WTC11 (cell line): ENCODE measurements at places on chromosomes 1 and 21.

- no peak for DNase-seq
These were observed 43.0 kb upstream of the RPL11 start for GRCh38 chr1:23648576-23648975.

DNA sequence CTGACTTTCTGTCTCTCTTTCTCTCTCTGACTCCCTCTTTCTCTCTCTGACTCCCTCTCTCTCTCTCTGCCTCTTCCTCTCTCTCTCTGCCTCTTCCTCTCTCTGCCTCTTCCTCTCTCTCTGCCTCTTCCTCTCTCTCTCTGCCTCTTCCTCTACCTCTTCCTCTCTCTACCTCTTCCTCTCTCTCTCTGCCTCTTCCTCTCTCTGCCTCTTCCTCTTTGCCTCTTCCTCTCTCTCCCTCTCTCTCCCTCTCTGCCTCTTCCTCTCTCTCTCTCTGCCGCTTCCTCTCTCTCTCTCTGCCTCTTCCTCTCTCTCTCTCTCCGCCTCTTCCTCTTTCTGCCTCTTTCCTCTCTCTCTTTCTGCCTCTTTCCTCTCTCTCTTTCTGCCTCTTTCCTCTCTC lies 18.6 kb upstream of the ANKRD45 start:
- DNase-seq: no peak

GRCh38 chr1:220908757-220909156 lies 29.5 kb downstream of the HLX start:
- DNase-seq: no peak

DNA sequence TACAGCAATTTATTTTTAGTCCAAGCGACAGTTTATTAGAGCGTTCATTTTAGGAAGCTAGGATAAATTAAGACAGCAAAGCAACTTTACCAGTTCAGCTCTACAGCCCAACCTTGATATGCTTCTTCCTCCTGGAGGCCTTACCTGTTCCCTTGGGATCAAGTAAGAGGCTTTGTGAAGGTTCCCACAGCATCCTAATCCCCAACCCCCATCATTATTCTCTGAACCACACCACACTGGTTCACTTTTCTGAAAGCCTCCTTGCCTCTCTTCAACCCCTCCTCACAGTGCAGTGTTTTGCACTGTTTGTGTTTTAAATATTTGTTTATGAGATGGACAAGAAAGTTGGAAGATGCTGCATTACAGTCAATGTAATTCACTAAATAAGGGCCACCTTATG lies 126.3 kb upstream of the CXADR start:
- no peak for DNase-seq

GRCh38 chr1:234915924-234916675 lies 212.5 kb downstream of the TOMM20 start:
- DNase-seq: no peak

GRCh38 chr1:154460695-154461260 lies 41.2 kb upstream of the TDRD10 start:
- DNase-seq: no peak

DNA sequence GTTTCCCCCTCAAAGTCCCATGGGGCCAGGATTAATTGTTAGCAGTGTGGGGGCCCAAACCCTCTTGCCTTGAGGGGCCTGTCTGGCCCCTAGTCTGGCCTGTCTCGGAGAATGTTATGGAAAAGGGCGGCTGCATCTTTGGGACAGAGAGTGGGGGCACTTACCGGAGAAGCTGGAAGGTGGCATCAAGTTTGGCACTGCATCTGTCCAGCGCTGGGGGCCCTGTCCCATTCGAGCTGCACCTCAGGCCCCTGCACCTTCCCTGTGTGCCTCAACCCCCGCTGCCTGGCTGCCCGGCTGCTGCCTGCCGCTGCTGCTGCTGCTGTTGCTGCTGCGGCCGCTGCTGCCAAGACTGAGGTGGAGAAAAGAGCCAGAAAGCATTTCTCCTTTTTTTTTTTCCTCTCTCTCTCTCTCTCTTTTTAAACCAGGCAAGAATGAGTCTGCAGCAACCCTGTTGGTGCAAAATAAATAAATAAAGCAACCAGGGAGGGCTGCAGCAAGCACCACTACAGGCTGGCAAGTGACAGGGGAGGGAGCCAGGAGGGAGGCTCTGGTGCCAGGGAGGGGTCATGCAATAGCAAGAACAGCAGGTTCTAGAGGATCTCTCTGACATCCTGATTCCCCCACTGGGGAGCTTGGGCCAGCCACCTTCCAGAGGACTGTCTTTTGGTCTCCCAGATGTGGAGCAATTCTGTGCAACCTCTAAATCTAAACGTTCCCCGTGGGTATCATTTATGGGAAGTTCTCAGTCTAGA lies at the start of gene LINGO4:
Gene LINGO4, minus strand, starts transcription at position 354 of the 755 bp plus-strand sequence. CDS start 2,715 bp downstream, outside the sequence.
- DNase-seq: no peak

DNA sequence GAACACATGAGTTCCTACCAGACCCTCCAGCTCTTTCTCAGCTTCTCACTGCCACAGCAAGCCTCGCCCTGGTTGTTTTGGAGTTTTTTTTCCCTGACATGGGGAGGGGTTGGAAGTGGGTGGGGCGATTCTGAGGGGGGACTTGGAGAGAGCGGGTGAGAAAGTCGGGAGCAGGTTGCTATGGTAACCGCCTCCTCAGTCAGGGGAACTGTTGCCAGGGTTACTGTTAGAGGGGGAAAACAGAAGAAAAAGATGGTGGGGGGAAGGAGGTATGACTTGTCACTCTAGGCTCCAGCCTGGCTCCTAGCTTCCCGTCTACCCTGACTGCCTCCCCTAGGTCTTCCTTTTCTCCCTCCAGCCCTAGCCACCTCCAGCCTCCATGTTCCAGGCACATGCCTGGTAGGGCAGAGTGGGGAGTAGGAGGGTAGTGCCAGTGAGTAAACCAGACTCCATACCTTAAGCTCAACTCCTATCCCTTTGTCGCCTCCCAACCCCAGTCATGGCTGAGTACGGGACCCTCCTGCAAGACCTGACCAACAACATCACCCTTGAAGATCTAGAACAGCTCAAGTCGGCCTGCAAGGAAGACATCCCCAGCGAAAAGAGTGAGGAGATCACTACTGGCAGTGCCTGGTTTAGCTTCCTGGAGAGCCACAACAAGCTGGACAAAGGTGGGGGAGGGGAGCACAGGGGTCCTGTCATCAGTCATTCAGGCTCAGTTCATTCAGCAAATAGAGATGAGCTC lies 6.0 kb downstream of the PEA15 start:
- DNase-seq: peak; percentile 39

DNA sequence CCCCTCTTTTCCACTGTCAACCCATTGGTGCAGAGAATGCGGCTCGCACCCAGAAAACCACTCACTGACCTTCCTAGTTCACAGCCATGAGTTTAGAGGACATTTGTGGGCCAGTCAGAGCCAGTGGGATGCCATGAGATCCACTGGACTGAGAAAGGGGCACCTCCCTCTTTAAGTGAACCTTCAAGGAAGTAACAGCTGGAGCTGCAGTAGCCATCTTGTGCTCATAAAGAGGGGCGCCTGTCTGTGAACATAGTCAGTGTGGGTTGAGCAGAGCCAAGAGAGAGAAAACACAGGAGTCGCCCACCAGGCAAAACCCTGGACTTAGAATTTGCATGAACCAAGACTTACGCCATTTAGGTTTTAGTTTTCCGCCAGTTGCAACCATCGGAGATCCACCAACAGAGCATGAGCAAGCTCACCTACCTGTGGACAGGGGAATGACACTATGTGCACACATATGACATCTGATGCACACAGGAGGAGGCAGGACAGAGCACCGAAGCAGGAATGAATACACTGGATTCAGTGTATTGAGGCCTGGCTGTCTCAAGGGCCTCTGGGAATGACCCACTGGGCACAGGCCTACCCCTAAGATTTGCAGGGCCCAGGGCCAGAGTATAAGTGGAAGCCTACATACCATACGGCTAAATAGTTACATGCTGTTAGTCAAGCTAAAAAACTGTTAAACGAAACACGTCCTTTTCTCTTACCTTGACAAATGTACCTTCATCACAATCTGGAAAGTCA lies 151.6 kb downstream of the GRIK3 start:
- DNase-seq: no peak

DNA sequence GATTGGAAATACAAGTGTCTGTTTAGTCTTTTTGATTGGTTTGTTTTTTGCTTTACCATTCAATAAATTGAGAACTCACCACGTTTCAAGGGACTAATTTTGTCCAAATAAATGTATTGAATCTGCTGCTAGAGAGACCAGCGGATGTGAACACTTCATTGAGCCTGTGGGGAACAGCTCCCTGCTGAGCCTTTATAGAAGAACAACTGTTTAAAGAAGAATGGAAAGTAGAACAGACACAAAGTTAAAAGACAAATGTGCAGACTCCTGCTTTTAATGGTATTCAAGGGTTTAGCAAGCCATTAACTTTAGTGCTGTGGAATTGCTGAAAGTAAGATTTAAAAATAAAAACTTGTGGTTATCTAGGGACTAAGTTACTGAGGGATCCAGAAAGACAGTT lies 817.7 kb upstream of the B3GALT2 start:
- DNase-seq: no peak

DNA sequence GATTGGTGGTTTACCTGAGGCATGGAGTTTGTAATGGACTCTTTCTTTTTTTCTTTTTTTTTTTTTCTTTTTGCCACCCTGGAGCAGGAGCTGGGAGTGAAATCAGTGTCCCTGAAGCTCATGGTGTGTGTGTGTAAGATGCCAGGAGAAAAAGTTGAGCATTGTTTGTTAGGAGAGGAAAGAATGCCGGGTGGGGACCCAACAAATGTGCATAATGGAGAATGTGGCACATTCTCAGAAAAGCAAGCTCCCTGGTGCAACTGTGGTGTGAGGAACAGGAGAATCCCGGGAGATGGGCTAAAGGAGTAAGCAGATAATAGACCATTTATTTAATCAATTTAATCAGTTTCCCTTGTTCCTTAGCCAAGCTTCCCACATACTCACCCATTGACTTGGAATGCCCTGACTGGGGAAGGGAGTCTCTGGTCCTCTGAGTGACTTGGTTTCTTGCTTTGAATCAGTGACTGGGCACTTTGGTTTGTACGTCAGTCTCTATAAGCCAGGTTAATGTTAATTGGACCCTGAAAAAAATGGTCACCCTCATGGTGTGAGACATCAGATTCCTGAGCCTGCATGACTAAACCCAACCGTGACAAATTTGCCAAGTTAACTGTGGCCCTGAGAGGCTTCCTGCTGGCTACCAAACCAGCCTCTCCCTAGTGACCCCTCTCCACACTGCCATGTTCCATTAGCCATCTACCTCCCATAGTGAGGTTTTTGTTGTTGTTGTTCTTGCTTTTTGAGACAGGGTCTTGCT lies 43.9 kb upstream of the ITPKB start:
- no peak for DNase-seq

GRCh38 chr1:177854951-177855350 lies 114.9 kb downstream of the SEC16B start:
- no peak for DNase-seq

DNA sequence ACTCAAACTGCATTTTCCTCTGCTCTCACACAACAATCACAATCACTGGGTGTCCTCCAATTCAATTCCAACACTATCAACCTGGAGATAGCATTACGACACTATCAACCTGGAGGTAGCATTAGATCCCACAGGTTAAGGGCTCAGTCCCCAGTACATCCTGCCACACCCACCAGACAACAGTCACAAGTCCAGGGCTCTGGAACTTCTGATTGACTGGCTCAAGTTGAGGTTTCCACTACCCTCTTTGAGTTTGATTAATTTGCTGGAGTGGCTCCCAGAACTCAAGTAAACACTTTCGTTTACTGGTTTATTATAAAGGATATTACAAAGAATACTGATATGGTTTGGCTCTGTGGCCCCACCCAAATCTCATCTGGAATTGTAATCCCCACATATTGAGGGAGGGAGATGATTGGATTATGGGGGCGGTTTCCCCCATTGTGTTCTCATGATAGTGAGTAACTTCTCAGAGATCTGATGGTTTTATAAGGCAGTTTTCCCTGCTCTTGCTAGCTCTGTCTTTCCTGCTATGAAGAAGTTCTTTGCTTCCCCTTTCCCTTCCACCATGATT lies 49.6 kb upstream of the ARHGAP29 start:
- no peak for DNase-seq

GRCh38 chr1:236913371-236914037 lies 90.7 kb downstream of the MT1HL1 start:
- DNase-seq: no peak

DNA sequence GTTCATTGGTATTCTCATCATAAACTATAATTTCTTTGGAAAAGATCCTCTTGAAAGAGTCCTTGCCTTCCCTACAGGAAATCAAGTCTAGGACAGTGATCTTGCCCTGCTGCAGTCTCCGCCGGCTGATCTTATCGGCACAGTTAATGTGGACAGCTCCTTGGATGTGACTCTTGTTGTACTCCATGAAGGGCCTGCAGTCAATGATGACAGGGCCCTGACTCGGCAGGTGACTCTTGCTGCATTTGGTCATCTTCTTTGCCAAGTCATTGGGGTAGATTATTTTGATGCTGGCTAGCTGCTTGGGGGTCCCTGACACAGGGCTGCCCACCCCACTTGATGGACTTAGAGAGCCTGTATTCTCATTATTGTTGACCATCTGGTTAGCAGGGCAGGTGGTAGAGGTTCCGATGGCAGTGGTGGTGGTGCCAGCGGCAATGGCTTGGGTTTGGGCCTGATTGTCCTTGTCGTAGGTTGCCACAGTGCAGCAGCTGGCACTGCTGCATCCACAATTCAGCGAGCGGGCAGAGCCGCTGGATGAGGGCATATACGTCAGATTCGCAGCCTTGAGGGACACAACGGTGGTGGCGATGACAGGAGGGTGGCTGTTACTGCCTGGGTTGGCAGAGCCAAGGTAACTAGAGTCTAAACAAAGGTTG lies 2.7 kb downstream of the DUSP10 start:
- no peak for DNase-seq

GRCh38 chr1:191709215-191709614 lies 449.0 kb upstream of the RGS18 start:
- DNase-seq: no peak

- DNase-seq: no peak
These were observed 30.9 kb downstream of the RASSF5 start for GRCh38 chr1:206538086-206538770.

GRCh38 chr1:59410457-59410856 lies 113.6 kb downstream of the FGGY start:
- DNase-seq: no peak
